ENCODE measurements at places on chromosomes 12 and 14.

DNA sequence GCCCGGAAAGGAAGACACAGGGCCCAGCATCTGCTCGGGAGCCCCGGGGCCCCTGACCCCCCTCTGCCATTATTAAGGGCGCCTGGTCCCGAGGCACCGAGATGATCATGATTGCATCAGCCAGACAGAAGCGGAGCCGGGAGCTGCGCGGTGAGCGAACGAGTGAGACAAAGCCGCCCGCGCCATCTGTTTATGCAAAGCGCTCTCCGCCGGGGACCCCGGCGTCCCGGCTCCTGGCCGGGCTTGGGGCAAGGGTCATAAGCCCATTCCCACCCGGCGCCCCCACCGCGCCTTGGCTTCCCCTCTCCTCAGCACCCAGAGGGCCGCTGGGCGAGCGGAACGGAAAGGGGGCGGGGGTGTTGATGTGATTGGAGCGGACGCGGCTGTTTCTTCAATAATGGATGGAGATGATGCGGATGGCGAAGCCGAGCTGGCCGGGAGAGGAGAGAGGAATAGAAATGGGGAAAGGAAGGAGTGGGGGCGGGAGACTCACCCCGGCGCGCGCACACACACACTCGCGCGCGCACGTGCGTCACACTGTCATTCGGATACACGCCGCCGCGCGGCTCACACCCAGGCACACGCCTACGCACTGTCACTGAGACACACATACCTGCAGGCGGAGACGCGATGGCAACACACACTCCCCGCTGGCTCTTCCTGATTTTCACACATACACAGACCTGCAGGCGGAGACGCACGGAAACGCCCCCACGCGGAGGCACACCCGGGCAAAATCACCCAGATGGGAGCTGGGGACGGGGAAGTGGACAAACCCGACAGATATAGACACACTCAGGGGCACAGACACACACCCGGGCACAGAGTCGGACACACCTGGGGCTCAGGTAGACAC, 10.7 kb downstream of the STAC3 start:
- peak; percentile 47 for DNase-seq

GRCh38 chr12:28258998-28259397, 68.7 kb downstream of the CCDC91 start:
- DNase-seq, result no peak

DNA sequence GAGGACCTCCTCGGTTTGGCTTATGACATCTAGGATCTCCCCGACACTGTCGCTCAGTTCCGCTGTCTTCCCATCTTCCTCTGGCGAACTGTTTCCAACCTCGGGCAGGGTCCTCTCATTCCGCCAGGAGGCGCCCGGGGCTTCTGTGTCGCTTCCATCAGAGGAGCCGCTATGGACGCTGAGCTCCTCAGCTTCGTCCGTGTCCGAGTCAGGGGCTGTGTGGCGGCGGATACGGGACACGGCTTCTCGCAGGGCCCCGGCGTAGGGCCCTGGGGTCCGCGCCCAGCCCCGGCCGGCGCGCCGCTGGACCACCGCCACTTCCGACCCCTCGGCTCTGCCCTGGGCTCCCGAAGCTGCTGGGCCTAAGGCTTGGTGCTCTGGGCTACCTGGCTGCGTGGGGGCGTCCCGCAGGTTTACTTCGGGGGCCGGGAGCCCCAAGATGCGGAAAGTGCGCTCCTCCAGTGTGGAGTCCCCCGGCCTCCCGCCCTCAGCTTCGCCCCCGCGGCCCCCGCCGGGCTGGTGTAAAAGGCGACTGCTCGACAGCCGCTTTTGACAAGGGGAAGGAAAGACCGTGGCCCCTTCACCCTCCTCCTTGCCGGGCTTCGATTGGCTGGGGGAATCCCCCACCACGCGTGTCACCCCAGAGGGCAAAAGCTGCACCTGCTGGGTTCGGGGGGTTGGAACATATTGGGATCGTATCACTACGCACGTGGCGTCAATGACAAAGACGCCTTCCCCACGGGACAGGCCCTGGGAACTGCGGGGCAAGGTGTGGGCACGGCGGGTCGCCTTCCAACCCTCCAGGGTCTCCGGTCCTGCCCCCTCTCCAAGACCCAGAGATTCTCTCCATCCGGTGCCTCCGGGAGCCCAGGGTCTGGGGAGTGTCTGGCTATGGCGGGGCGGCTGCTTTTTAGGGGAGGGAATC, 2.1 kb downstream of the DDN start:
- peak; percentile 95 for DNase-seq

DNA sequence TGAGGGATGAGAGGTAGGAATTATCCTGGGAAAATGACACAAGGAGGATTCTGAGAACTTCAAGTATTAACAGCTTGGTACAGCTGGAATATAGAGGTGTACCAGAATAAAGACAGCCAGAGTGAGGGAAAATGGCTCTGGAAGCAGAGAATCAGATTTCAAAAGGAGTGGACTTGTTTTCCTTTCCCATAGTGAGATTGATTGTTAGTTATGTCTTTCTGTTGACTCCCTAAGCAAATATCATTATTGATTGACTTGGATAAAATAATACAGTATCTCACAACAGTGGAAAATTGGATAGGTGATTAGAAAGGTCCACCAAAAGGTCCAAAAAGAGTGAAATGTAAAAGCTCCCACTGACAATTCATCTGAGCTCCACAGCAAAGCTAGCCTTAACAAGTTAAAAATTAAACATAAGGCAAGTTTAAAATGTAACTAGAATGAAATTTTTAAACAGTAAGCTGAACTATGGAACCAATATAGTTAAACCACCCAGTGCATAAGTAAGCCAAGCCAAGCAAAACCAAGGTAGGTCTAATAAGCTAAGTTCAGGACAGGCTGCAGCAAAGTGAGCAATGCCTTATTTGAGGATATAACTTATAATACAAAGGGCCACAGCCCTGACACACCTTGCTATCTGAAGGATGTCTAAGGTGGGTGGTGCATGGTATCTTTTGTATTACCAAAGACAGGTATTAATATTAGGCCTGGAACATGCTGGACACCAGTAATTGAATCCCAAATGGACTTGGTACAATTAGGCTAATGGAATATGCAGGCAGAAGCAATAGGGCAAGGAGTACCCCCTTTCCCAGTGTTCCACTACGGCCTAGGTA, 21.8 kb downstream of the ENTPD5 start:
- no peak for DNase-seq

DNA sequence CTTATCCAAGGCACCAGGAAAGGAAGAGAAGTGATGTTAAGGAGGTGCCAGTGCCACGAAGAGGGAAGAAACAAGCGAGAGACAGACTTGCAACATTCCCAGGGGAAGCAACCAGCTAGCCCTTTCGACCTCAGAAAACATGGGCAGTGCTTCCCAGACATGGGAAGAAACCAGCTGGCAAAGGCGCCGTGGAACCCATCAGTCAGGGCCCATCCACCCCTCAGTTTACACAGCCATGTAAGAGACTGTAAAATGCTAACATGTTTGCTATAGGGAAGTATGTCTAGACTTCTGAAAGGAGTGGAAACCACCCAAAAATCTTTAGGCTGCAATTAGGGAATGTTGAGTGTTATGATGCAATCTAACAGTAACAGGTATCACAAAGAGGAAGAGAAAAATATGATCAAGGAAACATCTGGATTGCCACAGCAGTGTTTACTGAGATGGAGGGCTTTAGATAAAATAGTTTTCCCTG, 26.3 kb downstream of the ANAPC5 start:
- DNase-seq, result no peak

DNA sequence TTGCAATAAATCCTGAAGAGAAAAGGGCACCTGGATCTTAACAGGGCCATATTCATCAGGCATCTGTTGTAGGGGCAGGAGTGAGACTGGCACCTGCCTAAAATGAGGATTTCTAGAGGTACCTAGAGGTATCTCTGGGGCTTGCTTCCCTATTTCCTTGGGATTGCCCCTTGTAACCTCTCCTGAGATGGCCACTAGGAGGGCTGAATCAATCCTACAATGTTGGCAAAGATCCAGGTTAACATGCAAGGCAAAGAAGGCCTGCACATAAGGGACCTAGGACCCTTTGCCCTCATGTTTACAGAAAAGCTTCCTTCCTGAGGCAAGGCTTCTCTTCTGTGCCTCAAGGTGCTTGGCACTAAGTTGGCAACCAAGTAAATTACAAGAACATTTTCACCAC, 25.8 kb upstream of the CLEC4E start:
- DNase-seq, result no peak

- no peak for DNase-seq
These were observed 18.1 kb downstream of the BCL11B start for GRCh38 chr14:99253890-99254289.

DNA sequence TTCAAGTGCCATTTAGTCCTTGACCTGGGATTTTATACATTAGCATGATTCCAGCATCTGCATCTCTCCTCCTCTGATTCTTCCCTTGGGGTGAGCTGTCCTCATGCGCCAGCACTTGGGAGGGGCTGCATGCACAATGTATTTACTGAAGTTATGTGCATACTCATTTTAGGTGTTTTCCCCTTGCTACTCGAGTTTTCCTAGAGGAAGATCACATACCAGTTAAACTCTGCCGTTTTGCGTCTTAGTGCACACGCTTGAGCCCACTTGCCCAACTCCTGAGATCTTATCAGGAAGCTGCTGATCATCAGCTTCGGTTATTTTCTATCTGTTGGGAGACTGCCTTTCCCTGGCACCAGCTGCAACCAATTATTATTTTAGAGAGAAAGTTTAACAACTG, 78.8 kb downstream of the C14orf132 start:
- DNase-seq, result peak; percentile 14

GRCh38 chr14:24876996-24877395, 173.0 kb downstream of the STXBP6 start:
- DNase-seq, result no peak

DNA sequence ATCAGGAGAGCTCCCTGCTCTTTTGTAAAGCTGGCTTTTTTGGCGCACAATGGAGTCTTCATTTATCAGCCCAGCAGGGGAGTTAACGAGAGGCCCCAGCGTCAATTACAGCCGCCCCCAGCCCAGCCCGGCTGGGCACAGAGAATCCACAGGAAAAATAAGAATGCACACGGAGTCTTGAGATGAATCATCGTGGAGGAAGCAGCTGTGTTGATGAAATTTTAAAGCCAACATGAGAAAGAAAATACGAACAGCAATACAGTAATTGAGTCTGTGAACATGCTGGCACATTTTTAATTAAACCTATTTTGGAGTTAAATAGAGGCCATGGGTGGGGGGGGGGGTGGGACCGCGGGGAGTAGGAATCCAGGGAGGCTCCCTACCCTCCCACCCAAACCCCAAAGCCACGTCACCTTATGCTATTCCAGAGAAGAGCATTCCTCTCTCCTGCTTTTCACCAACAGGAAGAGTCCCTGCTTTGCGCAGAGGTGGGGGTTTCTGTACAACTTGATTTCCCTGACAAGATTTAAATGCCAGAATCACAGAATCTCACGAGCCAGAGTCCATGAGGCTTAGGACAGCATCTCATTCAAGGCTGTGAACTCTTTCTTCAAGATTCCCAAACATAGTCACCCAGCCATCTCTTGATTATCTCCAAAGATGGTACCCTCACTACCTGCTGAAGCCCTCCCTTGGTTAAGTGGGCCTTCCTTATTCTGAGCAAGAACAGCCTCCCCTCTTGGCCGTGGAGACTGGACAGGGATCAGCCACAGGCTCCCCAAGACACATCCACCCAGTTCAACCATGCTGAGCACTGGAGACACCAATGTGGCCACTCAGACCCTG, 50.3 kb downstream of the CCNK start:
- DNase-seq, result no peak

DNA sequence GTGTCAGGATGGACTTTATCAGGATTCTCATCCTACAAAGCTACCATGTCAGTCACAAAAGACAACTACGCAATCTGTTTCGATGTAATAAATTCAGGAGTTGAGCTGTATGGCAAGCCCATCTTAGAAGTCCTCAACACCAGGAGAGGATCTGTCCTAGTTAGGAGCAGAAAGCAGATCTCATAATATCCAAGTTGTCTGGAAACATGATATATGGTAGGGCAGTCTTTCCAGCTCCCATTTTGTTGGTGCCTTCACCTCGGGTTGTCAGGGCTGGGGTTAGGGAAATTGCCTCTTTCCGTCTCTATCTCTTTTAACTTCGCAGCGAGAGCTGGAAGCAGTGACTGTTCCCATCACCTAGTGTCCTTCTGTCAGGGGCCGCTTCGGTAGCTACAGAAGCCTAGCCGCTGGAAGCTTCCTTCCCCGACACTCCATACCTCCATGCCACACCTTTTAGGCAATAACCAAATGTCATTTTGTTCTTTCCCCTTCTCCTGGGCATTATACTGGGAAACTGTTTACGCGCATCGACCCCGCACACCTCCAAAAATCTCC, 1.4 kb downstream of the NIN start:
- no peak for DNase-seq

DNA sequence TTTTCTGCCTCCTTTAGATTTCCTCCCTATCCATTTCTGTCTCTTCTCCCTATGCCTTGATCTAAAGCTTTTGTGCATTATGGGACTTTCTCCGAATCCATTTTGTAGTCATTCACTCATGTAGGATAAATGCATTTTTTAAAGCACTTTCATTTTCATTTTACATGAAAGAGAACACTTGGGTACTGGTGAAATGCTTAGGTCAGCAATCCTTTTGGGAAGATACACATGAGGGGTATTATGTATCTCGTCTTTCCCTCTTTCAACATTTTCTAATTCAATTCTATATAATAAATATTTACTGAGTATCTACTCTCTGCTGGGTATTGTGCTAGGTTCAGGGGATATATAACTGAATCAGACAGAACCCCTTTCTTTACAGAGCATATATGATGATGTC, 577.6 kb downstream of the NRXN3 start:
- DNase-seq, result no peak

DNA sequence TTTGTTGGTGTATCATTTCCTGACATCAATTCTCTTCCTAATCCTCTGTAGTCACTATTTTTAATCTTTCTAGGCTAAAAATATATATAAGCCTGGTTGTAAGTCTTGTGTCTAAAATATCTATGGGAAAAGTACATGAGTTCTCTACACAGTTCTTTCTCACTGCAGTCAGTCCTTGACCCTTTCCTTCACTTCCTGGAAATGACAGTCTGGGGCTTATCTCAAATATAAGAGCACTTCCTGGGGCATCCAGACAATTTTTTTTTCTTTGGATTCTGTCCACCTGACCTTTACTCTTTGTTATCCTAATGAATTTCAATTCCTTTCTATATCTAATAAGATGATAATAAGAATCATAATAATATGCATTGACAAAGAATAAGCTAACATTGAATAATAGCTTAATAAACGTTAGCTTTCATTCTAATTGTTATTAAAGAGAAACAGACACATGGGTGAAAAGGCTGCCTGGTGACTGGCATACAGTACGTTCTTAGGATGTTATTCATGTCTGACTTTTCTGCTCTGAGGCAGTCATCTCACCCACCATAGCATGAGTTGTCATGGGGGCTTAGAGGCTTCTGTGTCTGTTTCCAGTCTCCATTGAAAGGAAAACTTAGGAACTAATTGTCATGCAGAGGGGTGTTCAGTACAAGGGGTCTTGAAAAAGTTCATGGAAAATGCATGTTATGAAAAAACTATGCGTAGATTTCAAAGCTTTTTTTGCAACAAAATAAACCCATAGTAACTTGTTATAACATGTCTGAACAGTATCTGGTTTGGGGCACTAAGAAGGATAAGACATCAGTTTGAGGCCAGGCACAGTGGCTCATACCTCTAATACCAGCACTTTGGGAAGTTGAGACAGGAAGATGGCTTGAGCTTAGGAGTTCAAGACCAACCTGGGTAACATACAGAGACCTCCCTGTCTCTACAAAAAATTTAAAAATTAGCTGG, 66.2 kb upstream of the DNM1L start:
- DNase-seq, result no peak

GRCh38 chr12:118038137-118038536, 21.6 kb downstream of the RFC5 start:
- no peak for DNase-seq

GRCh38 chr14:80215756-80216581, 4.7 kb upstream of the DIO2 start:
- no peak for DNase-seq

GRCh38 chr12:33596061-33596460, 156.4 kb upstream of the SYT10 start:
- no peak for DNase-seq

Measured in lower leg skin (tissue), 4 donors.